ENCODE measurements at places on chromosomes 2 and 18.

DNA sequence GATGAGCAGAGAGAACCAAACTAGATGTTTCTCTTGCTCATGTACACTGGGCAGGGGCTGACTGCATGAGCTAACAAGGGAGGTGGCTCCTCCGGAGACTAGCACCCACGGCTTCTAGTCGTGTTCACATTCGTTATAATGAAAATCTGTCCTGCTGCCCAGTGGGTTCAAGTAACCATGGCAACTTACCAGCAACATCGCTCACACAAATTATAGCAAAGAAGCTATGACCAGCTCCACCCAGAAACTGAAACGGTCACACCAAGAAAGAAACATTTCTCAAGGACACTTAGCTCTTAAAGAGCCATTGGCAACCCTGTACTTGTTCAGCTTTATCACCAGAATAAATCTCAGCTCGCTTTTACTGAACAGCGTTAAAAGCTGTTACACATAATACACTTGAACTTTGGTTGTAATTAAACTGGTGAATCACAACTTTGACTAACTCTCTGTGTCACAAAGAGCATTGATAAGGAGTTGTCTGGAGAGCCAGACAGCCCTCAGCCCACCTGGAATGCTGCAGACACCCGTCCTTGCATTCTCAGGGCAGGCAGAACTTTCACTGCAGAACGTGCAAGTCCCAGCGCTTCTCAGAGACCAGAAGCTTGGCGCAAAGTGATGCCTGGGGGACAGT, 141.2 kb downstream of the PID1 start:
- DNase-seq = no peak

DNA sequence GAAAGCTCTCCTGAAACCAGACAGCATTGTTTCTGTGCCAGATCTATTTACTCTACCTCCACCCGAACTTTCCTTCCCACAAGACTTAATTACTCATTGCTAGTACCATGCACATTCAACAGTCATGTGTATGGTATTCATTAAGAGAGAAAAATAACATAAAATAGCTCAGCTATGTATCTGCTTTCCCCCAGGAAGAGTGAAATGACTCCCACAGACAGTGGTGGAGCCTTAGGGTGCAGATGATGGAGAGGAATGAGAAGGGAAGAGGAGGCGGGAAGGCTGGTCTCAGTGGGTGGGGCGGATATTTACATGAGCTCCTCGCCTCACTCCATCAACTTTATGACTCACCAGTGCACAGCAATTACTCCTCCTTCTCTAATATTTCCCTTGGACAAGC, 724.5 kb downstream of the EPHA4 start:
- no peak for DNase-seq

GRCh38 chr18:47677952-47678351, 252.5 kb downstream of the SMAD2 start:
- DNase-seq = no peak

DNA sequence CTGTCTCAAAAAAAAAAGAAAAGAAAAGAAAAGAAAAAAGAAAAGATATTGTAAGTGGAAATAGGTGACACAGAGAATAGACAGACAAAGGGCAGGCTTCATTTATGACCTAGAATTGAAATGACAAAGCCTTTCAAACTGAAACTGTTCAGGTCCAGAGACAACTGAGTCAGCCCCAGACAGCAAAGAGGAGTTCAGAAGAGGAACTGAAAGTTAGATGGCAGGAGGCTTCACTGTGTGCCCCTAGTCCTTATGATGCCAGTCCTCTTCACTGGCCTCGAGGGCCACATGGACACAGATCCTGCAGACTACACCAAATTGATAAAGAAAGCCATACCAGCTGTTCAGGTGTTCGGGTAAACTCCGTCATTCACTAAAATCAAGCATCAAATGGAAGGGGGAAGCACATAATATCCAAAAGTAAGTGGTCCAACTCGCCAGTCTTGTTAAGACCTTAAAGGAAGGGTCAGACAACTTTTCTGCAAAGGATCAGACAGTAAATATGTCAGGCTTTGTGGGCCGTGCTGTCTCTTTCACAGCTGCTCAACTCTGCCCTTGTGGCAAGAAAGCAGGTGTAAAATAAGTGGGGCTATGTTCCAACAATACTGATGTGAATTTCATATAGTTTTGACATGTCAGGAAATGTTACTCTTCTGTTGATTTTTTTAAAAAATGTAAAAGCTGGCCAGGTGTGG, 231.9 kb upstream of the MGAT5 start:
- no peak for DNase-seq

- DNase-seq = no peak
Measured at GRCh38 chr2:143341478-143341877, 212.3 kb downstream of the ARHGAP15 start.

- DNase-seq = no peak
Measured at GRCh38 chr2:229646186-229646723, 68.1 kb downstream of the DNER start.

DNA sequence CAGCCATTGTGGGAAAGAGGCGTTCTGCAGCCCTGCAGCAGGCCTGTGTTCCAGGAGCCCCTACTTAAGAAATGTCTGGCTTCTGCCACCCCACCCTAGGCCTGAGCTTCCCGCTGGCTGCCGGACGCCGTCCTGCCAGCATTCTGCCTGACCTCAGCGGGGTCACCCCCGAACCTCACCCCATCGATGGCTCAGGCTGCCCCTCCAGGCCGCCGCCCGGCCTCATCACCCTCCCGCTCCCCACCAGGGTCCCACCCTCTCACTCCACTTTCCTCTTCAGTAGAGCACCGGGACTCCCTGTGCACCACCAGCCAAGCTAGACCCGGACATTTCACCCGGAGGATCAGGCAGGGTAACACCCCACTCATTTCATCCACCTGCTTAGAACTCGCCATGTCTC, 73.6 kb upstream of the SALL3 start:
- no peak for DNase-seq

DNA sequence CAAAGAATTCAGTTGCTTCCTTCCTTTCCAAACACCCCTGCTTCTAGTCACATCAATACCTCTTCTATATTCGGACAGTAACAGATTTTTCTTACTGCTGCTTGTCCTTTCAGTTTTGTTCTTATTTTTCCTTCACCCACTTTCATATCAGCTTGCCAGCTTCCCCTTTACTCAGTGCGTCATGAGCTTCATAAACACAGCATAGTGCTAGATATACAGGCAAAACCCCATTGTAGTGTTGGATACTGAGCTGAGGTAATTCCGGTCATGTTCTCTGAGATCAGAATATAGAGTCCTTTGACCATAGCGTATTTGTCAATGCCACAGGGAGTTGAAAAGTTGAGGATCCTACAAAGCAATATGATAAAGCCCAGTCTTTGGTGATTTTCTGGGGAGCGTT, 2.4 kb downstream of the FARP2 start:
- peak; percentile 67 for DNase-seq

GRCh38 chr2:20065885-20066602, 14.6 kb upstream of the LAPTM4A start:
- peak; percentile 78 for DNase-seq

DNA sequence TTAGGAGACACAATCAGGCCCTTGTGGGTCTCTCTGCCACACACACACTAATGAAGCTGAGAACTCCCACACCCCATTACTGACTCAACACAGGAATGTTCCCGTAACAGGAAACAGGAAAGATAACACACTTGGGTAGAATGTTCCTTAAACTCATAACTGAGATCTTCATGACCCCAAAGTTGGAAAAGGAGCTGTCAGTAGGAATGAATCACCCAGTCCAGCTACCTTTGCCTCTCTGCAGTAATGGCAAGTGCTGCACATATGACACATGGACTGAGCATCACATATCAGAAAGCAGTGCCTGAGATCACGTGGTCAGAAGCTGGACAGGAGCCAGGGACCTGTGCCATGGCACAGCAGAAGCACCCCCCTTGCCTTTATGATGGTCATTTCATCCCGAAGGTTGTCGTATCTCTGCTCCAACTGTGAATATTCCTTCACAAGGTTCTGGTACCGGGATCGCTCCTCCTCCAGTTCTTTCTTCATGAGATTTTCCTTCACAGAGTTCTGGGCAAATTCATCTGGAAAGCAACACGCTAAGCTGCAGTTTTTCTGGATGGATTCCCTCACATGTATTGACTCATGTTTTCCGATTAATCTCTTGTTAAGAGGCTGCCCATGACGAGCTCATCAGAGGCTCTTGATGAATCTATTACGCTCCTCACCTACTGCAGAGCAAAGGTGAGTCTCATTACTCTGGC, 65.4 kb upstream of the ACAA2 start:
- no peak for DNase-seq

DNA sequence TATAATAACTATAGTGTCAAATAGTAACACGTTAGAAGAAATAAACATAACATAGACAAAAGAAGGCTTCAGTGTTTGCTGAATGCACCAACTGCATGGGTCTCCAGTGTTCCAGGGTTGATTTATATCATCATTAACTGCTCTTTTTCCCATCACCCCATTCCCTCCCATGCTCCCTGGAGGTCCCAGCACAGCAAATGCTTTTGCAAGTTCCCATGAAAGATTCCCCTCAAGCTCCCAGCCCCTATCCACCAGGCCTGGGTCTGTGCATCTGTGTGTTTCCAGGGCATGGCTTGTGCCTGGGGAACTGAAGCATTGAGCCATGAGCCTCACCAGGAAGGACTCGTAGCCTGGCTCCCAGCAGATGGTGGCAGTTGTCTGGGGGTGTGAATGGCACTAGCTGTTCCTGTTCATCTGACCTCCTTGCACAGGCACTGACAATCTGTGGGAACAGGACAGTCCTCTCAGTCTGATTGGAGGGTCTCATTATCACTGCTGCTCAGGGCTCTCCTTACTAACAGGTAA, 164.6 kb upstream of the RMP24 start:
- no peak for DNase-seq

DNA sequence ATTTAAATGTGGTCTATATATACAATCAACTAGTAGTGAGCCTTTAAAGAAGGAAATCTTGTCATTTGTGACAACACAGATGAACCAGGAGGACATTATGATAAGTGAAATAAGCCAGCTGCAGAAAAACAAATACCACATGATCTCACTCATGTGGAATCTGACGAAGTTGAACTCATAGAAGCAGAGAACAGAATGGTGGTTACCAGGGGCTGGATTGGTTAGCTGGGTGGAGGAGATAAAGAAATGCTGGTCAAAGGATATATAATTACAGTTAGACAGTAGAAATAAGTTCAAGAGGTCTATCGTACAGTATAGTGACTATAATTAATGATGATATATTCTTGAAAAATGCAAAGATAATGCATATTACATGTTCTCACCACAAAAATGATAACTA, 267.9 kb downstream of the FBXO15 start:
- no peak for DNase-seq

DNA sequence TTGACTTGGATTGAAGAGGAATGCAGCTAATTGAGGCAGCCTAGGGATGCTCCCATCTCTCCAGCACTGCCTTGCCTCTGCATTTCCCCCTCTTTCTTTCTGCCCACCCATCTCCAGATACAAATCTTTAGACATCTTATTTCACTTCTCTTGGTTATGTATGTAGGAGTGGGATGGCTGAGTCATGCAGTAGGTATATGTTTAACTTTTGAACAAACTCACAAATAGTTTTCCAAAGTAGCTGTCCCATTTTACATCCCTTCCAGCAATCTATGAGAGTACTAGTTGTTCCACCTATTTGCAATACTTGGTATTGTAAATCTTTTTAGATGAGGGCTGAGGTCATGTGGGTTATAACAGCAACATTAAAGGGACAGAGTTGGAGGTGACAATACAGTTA, 329.9 kb downstream of the DYSF start:
- DNase-seq = no peak

GRCh38 chr2:64439194-64439593, 14.8 kb upstream of the LGALSL start:
- DNase-seq = no peak

- DNase-seq = no peak
Measured at GRCh38 chr2:65501836-65502235, 69.4 kb upstream of the SPRED2 start.

GRCh38 chr2:120628248-120628647, 107.4 kb upstream of the GLI2 start:
- DNase-seq = no peak

- DNase-seq = no peak
Measured at GRCh38 chr2:36367895-36368353, 12.3 kb downstream of the CRIM1 start.

GRCh38 chr2:151819920-151820319, 8.3 kb downstream of the ARL5A start:
- no peak for DNase-seq

DNA sequence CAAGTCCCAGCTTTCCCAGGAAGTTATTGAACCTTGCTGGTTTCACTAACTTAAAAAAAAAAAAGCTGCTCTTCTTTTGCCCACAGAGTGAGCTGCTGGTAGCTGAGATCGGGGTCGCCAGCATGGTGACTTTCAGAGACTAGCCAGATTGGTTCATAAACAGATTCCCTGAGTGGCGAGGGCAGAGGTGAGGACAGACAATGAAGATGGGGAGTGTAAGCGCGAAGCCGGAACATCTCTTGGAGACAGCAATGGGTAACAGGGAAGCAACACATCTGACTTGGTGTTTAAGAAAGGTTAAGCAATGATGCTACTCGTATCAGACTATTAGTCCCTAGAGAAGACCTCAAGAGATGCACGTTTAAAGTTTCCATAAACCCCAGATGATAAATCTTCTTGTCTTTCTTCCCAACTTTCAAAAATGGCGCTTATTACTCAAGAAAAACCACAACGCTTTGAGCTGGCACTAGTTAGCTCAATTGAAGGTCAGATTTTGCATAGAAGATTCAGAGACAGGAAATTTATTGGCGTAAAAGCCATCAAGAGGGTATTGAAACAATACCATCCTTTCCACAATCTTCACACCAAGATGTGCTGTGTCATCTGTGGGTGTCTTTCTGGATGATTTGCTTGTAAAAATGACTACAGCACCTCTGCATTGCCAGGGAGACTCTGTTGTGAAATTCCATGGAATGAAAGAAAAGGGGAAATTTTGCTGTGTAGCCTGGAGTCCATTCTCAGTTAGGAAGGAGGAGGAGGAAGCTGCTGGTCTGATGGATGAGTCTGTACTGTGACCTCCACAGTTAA, 193.1 kb upstream of the CXCR4 start:
- no peak for DNase-seq

DNA sequence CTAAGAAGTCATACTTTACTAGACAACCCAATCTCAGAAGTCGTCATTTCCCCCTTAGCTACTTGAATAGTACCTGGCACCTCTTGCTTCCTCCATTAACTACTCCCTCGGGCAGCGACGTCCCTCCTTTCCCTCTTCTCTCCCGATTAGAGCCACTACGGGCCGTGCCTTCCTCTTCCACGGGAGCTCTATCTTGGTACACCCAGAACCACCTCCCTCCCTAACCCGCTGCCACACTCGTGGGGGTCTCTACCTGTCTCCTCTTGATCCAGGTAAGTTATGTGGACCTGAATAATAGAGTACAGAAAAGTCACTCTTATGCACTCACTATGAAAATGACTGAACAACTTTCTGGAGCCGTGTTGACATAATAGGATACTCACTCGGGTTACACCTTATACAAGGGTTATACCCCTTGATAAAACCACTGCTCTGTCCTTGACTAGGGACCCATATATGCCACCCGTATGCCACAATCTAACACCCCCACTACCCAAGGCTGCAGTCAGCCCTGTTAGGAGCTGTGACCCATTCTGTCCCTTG, 595 bp upstream of the HDHD2 start:
- DNase-seq = no peak

GRCh38 chr2:136448432-136448831, 316.9 kb upstream of the THSD7B start:
- DNase-seq = no peak

- DNase-seq = no peak
Measured at GRCh38 chr18:13446610-13447461, 228.3 kb downstream of the LDLRAD4 start.

- DNase-seq = no peak
Measured at GRCh38 chr2:10064932-10065772, 15.1 kb downstream of the CYS1 start.

- peak; percentile 67 for DNase-seq
Measured at GRCh38 chr2:144519934-144520731, at the start of gene ZEB2. Gene ZEB2 (minus strand): TSS chr2:144520119. CDS start chr2:144517350, 2,769 bp downstream.

GRCh38 chr18:51614967-51615571, 417.6 kb upstream of the MEX3C start:
- DNase-seq = no peak

Data from COLO829 (cell line).